NCI-H1105 treated with DMSO at 0.1 percent for 48 hours (cell line): ENCODE measurements at places on chromosomes 3 and 15.

- DNase-seq = peak; percentile 94
Measured at GRCh38 chr3:134374791-134375581, 739 bp upstream of the AMOTL2 start.

DNA sequence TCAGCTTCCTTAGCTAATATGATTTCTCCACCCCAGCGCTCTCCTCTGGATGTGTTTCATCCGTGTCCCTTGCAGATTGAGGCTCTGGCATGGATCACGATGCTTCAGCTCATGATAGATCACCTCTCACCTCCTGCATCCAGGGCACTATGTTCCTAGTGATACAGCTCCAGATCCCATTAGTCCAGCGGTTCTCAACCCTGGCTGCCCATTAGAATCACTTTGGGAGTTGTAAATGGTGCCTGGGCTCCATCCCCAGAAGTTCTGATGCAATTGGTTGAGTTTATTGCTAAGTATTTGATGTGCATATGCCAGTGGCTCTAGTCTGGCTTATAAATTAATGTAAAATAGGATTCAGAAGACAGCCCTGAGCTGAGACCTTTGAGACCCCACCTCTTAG lies 34.5 kb downstream of the INSYN1 start:
- DNase-seq = no peak

GRCh38 chr15:45719490-45719889 lies 84.7 kb downstream of the SQOR start:
- DNase-seq = no peak

DNA sequence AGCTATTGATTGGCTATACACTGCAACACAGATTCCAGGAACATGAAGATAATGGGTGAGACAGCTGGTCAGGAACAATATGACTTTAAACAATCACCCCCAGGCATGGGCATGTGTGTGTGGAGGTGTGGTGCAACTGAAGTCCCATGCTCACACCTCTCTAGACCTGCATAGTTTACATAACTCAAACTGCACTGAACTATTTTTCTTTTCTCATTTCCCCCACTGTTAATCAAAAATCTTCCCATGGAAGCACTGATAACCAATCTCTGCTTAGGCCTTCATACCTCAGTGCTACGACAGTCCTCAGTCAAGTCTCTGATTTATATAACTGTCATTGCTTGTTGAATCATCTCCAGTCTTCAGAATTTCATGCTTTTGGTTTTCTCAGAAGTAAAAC lies 600.2 kb downstream of the NTRK3 start:
- no peak for DNase-seq

DNA sequence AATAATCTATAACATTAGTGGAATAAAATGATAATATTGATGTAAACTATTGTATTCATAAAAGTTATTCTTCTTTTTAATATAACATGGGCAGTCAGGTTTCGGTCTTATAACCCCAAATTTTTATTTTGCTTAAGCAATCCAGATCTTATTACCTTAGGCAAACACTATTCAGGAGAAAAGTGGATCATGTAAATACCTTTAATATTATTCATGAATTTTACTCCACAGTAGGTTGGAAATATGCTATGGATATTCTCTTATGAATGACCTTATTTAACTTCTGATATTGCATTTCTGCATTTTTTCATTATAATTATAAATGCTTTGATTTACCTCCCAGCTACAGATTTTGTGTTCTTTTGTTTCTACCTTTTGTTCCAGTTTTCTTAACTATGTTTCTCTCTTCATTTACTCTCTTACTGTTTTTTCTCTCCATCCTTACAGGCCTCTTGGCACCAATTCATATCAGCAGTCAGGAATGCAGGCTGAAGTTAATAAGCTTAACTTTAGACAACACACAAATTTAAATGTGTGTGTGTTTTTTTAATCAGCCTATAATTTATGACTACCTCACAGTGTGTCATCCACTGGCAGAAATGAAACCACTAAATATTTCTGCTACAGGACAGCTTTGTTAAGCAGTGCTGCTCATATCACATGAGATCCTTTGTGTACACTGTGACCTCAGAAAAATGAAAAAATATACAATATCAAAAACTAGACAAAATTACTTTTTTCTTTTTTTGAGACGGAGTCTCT lies 111.0 kb downstream of the NSUN3 start:
- DNase-seq = no peak

DNA sequence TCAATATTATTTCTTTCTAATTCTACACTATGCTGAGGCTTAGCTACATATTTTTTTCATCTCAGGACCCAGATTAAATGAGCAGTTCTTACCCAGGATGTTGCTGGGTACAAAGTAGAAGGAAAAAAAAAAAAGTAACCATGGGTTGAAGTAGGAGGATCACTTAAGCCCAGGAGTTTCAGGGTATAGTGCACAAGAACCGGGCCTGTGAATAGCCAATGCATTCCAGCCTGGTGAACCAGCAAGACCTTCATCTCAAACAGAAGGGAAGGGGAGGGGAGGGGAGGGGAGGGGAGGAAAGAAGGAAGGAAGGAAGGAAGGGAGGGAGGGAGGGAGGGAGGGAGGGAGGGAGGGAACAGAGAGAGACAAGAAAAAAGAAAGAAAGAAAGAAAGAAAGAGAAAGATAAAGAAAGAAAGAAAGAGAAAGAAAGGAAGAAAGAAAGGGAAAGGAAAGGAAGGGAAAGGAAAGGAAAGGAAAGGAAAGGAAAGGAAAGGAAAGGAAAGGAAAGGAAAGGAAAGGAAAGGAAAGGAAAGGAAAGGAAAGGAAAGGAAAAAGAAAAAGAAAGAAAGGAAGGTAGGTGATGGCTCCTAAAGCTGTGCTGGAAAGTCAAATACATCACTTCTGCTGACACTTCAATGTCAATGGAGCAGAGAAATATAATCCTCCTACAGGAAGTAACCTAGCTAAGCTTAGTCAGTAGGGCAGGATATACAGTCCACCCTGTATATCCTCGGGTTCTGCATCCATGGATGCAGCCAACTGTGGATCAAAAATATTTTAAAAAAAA lies 206.8 kb upstream of the TGFBR2 start:
- DNase-seq = no peak

GRCh38 chr3:129277829-129278271 lies 820 bp upstream of the HMCES start:
- DNase-seq = peak; percentile 37

DNA sequence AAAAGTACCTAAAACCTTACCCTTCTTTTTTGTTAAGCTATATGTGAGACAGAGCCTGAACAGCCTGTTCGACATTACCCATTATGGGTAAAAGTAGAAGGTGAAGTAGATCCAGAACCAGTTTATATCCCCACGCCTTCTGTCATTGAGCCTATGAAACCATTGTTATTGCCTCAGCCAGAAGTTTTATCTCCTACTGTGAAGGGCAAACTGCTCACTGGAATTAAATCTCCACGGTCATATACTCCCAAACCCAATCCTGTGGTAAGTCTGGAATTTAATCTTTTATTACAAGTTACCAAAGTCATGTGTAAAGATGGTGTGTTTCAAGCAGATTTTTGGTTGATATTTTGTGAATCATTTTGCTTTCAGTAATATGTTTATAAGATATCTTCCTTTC lies 47.1 kb upstream of the MAPKBP1 start:
- DNase-seq = no peak

- DNase-seq = no peak
Measured at GRCh38 chr3:54685213-54685612, 242.6 kb downstream of the LRTM1 start.

- no peak for DNase-seq
Measured at GRCh38 chr3:12303534-12303933, 14.7 kb downstream of the PPARG start.

DNA sequence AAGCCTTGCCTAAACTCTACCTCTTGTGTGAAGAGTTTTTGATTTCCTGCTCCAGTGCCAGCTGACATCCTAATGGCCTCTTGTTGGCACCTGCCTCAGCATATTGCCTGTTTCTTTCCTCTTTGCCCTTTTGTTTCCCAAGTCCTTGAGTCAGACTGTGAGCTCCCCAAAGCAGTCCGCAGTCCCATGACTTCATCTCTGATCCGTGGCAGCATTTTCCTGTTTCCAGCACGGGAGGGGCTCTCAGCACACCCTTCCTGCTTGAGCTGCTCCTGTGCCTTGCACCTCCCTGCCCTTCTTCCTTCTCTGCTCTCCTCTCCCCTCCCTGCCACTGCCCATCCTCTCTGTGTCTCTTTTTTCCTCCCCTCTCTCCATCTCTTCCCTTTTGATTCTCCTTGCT lies 179.6 kb downstream of the EPHB1 start:
- peak; percentile 98 for DNase-seq

- DNase-seq = no peak
Measured at GRCh38 chr3:38566215-38566528, 70.0 kb downstream of the EXOG start.

DNA sequence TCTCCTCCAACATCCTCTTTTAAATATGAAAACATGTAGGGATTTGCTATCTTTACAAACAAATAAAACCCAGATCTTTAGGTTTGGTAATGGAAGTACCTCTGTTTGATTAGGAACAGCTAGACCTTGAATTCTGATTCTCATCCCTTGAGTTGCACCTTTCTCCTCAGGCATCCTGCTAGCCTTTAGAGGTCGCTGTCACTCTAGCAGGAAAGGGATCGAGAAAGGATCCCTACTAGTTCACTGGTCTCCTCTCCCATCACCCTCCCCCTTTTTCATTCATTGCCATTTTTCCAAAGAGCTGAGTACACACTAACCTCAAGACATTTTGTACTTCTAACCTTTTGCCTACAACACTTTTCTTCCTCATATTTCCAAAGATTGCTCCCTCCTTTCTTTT lies 569.8 kb downstream of the RBMS3 start:
- DNase-seq = no peak

- no peak for DNase-seq
Measured at GRCh38 chr3:112137781-112138180, 4.7 kb upstream of the GCSAM start.

GRCh38 chr3:170137986-170138385 lies 43.5 kb downstream of the PHC3 start:
- no peak for DNase-seq

DNA sequence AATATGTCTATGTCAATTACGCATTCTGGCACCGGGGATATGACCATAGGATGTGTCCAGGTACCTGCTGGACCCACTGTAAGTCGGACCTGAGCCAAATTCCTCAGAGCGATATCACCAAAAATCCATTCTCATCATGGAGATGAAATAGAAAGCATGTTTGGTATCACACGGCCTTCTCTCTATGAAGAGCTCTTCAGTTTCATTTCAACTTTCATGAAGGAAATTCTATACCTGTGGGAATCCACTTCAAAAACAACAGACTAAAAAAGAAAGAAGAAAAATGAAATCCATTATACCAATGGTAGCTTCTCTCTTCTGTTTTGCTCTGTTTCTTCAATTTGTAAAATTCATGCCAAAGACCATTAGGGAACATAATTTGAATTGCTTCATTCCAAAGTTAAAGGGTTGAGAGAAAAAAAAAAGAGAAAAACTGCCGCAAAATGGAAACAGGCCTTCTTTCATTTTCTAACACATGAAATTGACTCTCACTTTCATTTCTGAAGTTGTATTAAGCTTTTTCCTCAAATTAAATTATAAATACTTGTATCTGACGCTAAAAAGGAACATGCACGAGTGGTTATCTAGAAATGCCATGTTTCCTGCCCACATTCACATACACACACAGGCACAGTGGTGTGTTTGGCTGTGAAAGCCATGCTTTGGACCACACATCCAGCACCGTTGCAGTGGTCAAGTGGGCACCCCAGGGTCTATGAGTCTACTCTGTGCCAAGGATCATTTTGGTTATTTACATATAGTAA lies 46.9 kb upstream of the DIPK2A start:
- no peak for DNase-seq

DNA sequence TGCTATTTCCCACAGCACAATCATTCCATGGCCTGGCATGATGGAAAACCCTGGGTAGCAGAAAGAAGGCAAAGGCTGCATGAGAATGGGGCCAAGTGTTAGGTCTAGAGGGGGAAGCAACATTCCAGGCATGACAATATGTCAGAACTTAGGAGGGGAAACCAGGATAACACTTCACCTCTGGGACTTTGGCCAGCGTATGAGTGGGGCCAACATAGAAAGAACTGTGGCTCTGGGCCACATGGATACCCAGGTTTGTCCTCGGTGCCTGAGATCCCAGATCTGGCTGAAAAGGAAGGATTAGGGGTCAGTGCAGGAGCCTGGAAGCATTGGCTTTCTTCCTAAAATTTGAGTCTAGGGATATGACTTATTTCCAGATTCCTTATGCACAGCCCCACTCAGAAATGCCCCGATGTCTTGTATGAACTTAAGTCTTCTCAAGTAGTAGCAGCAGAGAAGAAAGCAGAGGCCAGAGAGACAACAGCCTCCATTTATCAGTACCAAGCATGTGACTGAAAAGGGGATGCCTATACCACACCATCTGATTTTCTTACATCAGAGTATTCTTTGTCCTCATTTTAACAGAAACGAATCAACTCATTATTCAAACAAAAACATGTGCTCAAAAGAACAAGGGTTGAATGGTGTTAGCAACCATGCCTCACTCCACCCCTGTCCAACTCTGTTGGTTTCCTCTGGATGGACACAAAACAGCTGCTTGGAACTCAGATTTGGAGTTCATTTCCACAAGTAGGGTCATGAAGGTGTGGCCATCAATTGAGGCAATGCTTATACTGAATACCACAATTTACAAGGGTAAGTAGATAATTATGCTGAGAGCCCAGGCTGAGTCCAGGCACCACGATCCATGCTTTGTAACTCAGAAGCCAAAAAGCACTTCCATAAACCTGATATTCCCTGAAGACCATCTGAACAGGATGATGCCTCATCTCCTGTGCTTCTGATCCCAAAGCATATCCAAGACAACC lies 43.7 kb upstream of the NDUFB4 start:
- DNase-seq = no peak

GRCh38 chr15:83928878-83929418 lies 275.0 kb downstream of the ADAMTSL3 start:
- no peak for DNase-seq

GRCh38 chr15:75493732-75494131 lies 42.2 kb upstream of the SIN3A start:
- no peak for DNase-seq

DNA sequence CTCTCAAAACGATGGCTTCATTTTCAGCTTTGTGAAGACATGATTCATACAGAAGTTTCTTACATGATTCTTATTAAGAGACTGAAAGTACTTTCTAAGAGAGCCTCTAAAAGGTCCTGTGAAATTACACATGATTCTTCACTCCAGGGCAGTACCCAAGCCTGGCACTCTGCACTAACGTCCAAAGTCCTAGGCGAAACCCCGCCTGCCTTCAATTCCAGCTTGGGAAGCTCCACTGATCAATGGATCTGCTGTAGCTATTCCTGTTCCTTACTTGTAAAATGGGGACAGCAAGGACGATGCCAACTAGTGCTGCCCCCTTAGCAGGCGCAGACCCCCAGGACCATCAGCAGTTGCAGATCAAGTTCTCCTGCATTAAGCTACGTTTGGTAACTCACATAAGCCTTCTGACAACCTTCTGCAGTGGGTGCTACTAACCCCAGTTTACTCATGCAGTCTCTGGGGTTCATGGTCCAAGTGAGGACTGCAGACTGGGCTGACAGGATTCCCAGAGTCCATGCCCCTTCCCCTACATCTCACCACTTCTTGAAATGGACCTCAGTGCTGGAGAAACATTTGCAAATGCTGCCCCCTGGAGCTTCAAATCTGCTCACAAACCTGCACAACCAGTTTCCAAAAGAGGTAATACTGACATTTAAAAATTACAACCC lies 10.6 kb downstream of the CHCHD4 start:
- no peak for DNase-seq
